ENCODE measurements at places on chromosomes 7 and 10.

DNA sequence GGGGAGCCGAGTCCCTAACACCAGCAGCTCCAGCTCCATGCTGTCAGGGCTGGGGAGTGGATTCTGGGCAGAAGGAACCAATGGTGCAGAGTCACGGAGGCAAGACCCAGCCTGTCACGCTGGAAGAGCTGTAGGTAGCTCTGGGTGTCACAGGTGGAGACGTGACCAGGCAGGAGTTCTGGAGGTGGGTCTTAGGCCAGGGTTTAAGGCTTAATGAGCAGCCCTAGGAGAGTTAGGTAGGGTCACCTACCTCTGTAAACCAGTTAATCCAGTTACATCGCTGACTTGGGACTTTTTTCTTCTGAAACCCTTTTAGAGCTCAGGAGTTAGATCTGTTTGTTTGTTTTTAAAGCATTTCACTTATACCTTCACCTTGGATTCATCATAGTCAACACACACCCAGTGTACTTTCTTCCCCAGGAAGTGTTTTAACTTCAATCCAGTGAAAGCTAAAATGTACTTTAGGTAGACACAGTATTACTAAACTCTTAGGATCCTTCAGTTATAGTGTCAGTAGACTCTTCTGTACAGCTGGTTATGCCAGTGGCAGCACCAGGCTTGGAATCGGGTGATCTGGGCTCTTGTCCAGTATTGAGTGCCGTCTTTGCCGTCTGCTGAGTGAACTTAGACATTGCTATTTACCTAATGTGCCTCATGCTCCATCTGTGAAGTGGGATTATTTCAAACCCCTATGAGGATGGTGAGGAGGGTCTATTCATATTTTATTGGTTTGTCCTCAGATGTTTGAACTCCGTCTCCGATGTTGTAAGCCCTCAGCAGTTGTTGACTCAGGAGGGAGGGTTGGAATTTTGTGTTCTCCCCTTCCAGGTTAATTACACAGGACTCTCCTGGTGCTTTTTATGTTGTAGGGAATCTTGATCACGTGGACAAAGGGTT, 31.0 kb downstream of the TACR2 start:
- DNase-seq = no peak

- no peak for DNase-seq
Measured at GRCh38 chr10:11245510-11245909, 227.8 kb downstream of the CELF2 start.

DNA sequence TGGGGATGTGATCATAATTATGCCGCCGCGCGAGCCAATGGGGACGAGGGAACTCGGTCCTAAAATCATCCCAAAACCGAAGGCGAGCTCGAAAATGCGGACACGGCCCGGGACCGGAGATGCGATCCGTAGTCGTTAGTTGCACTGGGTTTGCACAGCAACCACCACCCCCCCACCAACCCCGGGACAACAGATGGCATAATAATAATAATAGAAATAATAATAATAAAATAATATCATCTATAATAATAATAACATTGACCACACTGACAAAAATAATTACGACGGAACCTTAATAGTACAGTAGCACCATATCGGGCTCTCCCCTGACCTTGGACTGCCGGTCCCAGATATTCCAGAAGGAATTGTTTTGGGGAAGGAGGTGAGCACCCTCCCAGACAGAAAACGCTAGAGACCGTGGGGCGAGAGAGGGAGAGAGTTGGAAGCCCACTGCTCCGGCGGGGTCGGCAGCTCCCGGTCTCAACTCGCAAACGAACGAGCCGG, 1.1 kb upstream of the EMX2 start:
- peak; percentile 41 for DNase-seq

- no peak for DNase-seq
Measured at GRCh38 chr7:26183545-26184280, 16.8 kb downstream of the HNRNPA2B1 start.

- peak; percentile 48 for DNase-seq
Measured at GRCh38 chr7:11212816-11213215, 239.1 kb downstream of the PHF14 start.

- peak; percentile 64 for DNase-seq
Measured at GRCh38 chr7:105916603-105917002, 40.2 kb upstream of the ATXN7L1 start.

DNA sequence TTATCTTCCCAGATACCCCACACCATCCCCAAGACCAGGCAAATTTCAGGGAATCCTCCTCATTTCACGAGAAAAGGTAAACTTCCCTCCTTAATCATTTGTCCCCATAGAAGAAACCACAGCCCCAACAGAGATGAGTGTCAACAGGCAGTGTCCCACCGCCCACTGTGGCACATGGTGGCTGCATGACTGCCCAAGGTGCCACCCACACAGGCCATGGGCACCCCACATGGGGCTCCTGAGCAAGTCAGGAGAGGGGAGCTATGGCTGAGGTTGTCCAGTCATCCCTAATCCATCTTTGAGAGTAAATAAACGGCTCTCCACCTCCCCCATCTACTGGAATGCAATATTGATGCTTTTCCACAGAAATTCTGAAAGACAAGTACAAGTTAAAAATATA, 44.1 kb downstream of the ANTXRL start:
- DNase-seq = no peak

GRCh38 chr7:141359262-141359661, 191.9 kb upstream of the AGK start:
- no peak for DNase-seq

- DNase-seq = no peak
Measured at GRCh38 chr7:47153576-47153975, 428.3 kb downstream of the TNS3 start.

DNA sequence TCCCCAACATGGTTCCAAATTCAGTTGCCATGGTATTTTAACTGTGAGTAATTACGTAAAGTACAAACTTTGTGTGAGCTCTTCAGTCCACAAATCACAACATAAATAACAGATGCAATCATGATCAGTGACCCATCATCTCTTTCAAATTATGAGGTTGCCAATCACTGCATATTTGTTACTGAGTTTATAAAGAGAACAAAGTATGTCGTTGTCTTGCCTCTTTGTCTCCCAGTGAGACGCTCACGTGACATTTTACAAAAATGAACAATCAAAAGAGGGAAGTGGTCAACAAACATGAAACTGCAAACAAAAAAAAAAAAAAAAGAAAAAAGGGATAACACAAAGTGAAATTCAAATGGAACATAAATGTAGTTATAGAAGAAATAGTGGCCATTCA, 122.7 kb upstream of the PDSS1 start:
- no peak for DNase-seq

GRCh38 chr7:13751766-13752165, 237.7 kb downstream of the ETV1 start:
- DNase-seq = no peak

GRCh38 chr7:12861070-12861469, 173.6 kb downstream of the ARL4A start:
- DNase-seq = peak; percentile 81

DNA sequence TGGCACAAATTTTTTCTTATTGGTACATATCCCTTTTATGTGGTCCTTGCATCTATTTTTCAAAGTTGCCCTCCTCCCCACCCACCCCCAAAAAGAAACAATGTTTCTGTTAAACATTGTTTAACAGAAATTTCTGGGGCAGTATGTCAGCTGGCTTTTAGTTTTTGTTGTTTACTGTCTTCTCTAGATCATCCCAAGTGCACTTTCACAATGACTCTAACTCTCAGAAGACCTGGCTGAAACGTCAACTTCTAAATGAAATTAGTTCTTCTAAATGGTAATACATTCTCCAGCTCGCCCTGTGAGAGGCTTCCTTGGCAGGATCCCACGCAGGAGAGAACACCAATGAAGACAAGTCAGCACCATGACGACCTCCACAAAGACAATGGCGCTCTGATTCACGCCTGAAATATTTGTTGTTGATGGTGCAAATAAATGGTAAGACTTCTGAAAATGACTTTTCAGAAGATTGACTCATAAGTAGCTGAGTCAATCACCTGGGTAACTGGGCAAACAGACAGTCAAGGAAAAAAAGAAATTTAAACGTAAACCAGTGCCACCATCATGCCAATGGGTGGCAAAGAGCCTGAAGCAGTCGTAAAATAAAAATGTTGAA, 293.7 kb downstream of the FZD1 start:
- DNase-seq = peak; percentile 97

DNA sequence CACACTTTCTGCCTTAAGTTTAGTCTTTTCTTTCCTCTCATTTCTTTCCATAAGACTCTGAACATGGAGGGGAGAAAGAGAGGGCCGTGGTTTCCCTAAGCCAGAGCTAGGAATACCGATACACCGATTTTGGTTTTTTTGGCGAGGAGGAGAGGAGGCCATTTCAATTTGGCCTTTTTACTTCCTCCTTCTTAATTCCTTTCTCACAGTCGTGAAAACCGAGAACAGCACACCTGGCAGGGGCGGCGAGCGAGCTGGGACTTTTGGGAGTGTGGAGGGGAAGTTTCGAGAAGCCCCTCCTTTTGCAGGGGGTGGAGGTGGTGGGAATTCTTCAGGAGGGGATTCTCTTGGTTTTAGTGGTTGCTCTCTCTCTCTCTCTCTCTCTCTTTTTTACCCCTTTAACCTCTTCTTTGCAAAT, 6.2 kb downstream of the GATA3 start:
- no peak for DNase-seq

GRCh38 chr7:97078023-97078969, 39.2 kb upstream of the SDHAF3 start:
- no peak for DNase-seq

DNA sequence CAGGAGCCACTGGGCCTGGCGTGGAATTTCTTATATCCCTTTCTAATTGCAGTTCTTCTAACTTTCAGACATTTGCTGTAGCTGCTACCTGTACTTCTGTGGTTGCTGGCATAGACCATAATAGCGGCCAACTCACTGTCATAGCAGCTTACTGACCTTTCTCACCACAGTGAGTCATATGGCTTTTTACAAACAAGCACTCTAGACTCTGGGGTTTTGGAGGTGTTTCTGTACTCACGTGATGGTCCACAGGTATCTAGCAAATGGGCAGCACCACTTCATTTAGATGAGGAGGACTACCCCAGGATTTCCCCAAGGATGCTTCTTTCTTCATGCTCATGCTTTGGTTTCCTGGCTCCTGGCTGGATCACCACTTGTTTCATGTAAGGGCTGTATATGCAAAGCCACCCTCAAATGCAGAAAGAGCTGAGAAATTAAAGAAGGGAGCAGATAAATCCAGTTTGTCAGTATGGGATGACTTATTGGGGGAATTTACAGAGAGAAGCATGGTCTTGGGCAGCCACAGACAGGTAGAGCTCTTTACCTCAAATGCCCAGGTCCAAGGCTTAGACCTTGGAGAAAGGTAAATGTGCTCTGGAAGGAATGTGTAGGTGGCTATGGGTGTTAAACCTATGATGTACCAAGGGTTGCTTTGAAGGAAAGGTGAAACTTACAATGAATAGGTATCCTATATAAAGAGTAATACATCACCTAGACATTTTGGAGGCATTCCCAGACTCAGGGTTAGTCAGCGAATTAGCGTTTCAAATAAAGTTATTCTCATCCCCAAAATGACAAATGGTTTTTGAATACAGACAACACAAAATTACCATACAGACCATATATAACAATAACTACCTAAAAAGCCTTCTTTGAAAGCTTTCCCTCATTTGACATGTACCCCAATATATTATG, 15.9 kb upstream of the SLC25A16 start:
- peak; percentile 72 for DNase-seq

GRCh38 chr10:118459642-118460193, 117.6 kb upstream of the FAM204A start:
- DNase-seq = peak; percentile 62

GRCh38 chr10:15147594-15148392, 20.7 kb downstream of the NMT2 start:
- no peak for DNase-seq

DNA sequence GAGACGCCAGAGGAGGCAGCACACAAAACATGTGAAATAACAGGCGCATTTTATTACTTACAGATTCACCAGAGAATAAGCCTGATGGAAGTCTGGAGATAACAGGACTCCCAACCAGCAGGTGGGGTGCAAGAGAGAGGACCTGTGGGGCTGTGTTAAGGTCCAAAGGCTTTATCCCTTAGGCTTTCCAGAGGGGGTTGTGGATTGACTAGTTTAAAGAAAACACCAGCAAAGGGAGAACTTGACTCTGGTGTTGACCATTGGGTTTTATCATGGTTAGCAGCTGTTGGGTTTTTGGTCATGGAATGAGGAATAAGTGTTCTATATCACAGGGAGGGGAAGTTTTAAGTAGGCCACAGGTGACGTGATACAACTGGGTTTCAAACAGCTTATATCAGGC, 1.6 kb upstream of the CRPPA start:
- DNase-seq = no peak

DNA sequence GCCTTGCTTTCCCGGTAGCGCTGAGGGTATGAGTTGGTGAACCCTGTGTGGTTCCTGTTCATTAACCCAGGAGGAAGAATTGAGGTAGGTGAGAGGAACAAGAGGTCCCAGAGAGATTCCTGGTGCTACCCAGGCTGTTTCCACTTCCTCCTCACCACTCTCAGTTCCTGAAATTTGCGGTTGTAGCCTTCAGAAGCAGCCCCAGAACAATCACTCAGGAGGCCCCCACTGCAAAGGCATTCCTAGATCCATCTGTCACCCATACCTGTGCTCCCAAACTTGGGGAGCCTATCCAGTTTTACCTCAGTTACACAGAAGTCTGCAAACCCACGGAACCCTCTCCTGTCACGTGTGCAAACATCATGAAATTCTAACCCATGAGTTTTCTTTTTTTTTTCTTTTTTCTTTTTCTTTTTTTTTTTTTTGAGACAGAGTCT, 9.0 kb upstream of the PIP4K2A start:
- DNase-seq = no peak

- no peak for DNase-seq
Measured at GRCh38 chr7:135454060-135454459, 55.8 kb downstream of the CNOT4 start.

- peak; percentile 16 for DNase-seq
Measured at GRCh38 chr10:18059826-18060559, 80.2 kb upstream of the CACNB2 start.

- DNase-seq = no peak
Measured at GRCh38 chr10:8278099-8278498, 223.6 kb downstream of the GATA3 start.

GRCh38 chr7:26543340-26543739, 251.7 kb downstream of the SNX10 start:
- DNase-seq = no peak

DNA sequence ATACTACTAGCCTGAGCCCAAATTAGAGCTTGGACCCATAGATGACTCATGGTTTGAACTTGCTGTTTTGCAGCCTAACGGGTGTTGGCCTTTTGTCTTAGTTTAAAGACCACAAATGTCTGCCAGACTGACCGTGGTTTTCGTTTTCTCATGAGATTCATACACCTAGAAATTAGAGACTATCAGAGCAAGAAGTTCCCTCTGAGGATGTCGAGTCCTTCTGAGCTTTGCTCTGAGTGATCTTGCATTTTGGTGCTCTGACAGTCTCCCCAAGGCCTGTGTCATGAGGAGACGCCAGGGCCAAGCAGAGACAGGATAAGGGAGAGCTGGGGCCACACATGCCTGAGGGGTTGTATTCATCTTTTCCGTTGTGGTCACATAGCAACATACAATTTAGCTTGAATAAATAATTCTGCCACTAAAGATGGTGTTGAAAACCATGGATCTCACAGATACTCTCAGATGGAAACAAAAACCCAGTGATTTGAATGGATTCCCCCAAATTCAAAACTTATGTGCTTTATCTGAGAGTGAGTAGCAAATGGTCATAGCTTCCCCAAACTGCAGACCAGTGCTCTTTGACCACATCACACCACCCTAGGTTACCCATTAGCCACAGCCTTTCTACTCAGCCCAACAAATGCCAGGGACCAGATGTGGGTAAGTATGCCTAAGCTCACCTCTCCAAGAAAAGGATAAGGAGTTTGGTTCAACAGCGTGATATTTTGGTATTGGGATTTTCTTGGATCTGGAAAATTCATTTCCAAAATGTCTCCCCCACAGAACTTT, 762.0 kb upstream of the IGFBP3 start:
- no peak for DNase-seq
